PC-3 (cell line): ENCODE measurements at places on chromosomes 6 and 20. TPM values are rescaled to one million over a fixed set of nuclear protein-coding genes. Genes with fewer than 3 reads are reported as not detected.

Gene ZNF391
- total RNA-seq, result 1.7 and 5.9 TPM in 2 replicates

DNA sequence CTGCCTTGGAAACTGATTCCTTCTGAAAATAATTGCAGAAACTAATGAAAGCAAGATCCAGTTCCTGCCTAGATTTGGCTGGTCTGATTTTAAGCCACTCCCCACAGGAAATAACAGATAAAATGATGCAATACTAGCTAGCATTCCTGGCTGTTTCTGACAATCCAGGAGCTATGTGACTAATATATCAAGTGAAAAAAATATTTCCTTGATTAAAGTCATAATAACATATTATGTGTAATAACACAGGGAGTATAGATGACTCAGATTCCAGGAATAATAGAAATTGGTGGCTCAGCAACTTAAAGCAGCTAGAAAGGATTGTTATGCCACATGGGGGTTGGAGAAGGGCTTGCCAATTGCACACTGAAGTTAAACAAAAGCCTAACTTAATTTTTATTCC lies 182.7 kb upstream of the SALL4 start:
- peak; percentile 99 for DNase-seq

Gene REPS1
- total RNA-seq, result 27.4 and 37.4 TPM in 2 replicates

Gene ZBTB2
- total RNA-seq, result 17.5 and 20.3 TPM in 2 replicates

Gene LAMA2
- total RNA-seq, result 0.17 and 0.22 TPM in 2 replicates
